ENCODE measurements at places on chromosomes 2 and 18. TPM values are rescaled to one million over a fixed set of nuclear protein-coding genes. Genes with fewer than 3 reads are reported as not detected.

Gene DOK6
- not detected for total RNA-seq

Gene TNFAIP6
- total RNA-seq = not detected

Gene CYP27C1
- not detected for total RNA-seq

Gene CD8B2
- not detected for total RNA-seq

Gene TMEM169
- total RNA-seq = 0.04 TPM

Gene UPP2
- total RNA-seq = not detected

Gene FTCDNL1
- total RNA-seq = 1.0 TPM

DNA sequence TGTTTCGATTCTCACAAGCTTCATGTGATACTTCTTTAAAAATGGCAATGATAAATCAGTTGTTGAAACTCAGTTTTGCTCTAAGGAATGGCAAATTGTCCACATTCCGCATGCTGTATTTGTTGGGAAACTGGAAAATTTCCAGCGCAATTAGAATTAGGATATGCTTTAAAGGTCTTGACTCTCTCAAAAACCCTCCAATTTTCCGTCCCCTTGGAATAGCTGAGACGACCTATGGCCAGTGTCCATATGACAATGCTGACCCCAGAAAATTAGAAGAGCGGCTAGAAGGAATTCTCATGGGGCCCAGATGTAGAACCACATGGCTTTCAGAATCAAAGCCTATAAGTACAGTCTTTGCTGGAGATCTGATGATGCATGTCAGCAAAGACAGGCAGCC is 170.8 kb downstream of the TMEM18 start:
- DNase-seq = no peak

DNA sequence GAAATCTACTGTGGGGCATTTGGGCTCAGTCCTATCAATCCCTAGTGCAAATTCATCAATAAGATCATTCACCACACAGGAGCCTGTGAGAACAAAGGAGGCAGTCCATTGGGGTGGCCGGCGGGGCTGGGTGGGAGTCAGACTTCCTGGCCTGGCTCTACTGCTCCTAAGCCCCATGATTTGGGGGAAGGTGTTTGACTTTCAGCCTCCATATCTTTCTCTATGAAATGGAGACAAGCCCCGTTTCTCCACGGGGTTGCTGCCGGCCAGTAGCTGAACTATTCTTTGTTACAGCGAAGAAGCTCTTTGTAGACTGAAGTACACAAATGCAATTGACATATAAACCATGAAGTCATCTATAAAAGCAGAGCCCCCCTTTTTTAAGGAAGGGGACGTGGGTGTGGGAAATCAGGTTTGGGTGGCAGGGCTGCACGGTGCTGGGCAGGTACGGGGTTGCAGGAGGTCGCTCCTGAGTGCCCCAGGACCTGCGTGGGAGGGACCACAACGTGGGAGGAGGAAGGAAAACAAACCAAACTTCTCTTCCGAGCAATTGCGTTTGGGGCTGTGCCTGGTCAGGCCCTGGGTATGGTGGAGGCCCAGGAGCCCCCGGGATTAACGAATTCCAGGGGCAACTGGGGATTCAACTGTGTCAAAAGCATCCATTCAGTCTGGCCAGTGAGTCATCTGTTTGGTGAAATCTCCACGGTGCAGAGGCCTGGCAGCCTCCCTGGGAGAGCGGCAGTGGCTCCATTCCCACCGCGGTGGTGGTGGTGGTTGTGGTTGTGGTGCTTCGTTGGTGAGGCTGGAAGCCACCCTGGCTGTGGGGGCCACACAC is 18.2 kb downstream of the FBLN7 start:
- DNase-seq = no peak

- no peak for DNase-seq
Observed at GRCh38 chr2:187233811-187234210, 214.2 kb downstream of the CALCRL start.

GRCh38 chr2:24831221-24832072 is 38.2 kb downstream of the CENPO start:
- DNase-seq = no peak

GRCh38 chr18:53757328-53757727 is 467.1 kb downstream of the MBD2 start:
- no peak for DNase-seq

- DNase-seq = no peak
Observed at GRCh38 chr2:28405537-28405936, 12.9 kb downstream of the FOSL2 start.

DNA sequence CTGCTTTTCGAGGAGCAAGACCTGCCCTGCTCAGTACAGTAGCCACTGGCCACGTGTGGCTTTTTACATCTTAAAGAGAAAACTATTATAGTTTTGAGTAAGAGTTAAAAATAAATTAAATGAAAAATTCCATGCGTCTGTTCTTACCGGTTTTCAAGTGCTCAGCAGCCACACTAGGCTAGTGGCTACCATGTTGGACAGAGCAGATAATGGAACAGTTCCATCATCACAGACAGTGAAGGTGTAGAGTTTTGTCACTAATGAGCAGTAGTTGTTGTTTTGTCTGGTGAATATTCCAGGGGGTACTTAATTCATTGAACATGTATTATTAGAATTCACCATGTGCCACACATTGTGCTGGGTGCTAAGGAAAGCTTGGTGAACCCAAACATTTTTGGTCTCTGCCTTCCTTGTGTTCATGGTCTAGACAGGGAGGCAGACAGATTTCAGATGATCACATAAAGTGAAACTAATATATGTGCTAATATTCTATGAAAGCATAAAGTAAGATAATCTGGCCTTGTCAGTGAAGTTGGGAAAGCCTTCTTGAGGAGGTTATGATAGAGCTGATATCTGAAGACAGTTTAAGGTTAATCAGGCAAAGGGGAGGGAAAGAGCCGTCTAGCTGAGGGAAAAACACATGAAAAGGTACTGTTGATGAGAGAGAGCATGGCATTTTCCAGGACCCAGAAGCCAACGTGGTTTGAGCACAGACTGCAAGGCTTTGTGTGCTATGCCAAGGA is 1.4 kb downstream of the ALMS1 start:
- no peak for DNase-seq

- no peak for DNase-seq
Observed at GRCh38 chr2:238841542-238842164, 6.2 kb upstream of the TWIST2 start.

GRCh38 chr2:64989982-64990614 is 899 bp downstream of the SLC1A4 start:
- peak; percentile 29 for DNase-seq

DNA sequence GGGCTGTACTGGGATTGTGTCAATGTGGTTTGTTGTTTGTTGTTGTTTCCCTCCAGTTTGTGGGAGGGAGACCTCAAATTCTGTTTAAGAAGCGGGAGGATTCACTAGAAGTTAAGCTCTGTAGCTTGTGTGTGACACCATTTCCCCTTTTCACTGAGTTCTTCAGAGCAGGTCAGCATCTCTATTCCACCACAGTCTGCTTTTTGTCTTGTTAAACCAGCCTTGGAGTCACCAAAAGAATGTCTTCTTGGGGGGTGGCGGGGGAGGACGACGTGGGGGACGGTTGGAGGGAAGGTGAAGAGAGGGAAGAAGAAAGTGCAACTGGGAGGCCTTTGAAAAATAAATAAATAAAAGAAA is 2.3 kb upstream of the BCL11A start:
- DNase-seq = no peak

DNA sequence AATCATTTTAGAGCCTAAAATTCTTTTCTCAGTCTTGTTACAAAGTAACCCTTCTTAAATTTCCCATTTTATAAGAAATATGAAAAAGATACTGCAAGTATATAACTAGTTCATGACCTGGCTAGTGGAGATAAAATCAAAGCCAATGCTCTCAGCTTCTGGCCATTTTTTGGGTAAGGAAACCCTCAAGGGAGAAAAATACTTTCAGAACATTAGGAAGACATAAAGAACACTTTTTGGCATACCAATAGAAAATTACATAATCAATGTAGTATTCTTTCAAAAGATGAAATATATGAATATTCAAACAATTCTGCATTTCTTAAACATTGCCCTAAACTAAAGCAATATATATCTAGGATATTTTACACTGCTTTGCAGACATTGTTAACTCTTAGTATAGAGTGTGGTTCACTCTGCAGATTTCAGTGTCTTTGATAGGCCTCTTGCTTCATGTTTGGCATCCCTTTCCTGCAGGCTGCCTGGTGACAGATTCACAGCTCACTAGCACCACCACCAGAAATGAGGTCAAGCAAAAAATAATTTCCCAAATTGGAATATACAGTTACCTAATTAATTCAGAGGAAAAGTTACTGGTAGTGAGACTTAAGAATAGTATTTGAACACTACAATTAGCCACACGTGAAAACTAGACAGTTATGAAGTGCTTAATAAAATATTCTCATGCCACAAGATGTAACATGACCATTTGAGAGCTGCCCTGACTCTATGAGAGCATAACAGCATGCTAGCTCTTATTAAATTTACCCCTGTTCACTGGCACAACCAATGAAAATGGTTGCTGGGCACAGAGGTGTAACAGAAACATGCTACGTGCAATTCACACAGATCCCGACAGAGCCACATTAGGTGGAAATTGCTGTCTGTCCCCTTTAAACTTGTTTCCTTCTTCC is 36.0 kb downstream of the PAIP2B start:
- DNase-seq = no peak
